ENCODE measurements at places on chromosomes 7 and 10.
A peak's percentile ranks its signal among the peaks of the same experiment; 100 is the strongest.

DNA sequence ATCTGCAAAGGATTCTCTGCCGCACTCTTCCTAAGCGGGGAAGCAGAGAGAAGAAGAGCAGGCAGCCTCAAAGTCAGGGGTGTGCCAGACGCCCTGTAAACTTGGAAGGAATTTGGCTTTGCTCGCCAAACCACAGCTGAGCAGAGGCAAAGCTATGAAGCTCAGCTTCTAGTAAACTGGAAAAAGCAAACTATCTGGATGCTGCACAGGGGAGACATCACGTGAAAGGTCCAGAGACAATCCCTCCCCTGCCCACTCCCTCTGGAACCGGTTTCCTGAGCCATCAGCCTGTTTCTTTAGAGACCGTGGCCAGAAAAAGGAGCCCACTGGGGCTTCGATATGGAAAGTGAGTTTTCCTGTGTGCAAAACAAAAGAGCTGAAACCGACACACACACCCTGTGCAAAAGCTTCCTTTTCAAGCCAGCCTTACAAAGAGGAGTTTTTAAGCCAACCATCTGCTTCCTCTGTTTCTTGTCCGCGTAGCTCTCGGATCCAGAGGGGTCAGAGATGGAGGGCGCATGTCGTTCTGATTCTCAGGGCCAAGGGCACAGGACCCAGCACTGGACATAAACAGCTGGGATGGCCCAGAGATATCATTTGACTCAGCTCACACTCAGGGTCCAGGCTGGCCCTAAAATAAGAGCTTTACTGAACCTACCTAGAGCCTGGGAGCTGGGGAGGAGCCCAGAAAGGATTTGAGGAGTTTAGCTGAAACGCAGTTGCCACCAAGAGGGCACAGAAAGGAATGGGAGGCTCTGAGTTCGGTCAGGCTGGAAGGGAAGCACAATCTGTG, 58.2 kb upstream of the DNAAF5 start:
- ATAC-seq: no peak

DNA sequence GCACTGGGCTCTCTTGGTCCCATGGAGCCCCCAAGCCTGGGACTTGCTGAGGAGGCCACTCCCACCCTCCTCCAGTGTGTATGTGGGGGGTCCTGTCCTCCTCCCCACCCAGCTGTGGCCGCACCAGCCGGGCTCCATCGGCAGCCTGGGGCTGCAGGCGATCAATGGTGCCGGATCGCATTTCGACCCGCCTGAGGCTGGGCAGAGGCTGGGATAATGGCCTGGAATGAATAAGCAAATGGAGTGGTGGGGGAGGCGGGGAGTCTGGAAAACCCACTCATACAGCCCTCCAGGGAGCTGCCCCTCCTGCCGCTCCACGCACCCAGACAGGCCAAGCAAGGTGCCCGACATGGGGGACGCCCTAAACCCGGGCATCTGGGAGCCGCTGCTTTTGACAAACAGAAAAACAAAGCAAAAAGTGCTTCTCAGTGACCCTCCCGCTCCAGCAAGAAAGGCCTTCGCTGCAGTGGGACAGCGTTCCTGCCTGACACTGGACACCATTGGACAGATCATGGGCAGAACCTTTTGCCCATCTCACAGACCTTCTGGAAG, 160.5 kb downstream of the NRF1 start:
- ATAC-seq: no peak

DNA sequence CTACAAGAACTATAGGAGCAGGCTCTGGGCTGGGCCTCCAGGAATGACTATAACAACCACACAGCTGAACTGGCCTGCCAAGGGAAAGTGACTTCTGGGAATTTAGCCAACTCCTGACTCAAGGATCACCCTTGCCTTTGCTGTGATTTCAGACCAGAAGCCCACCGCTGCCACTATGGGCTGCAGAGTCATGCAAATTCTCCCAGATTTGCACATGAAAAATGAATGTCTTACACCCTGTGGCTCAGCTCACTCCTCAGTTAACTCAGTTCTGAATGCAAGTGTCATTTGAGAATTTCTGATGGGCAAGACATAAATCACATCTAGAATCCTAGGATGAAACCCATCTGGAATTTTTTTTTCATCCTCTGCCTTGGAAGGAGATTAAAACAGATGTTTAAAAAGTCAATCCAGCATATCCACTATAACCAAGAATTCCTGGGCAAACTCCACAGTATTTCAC, 186.5 kb upstream of the BET1 start:
- ATAC-seq: no peak

DNA sequence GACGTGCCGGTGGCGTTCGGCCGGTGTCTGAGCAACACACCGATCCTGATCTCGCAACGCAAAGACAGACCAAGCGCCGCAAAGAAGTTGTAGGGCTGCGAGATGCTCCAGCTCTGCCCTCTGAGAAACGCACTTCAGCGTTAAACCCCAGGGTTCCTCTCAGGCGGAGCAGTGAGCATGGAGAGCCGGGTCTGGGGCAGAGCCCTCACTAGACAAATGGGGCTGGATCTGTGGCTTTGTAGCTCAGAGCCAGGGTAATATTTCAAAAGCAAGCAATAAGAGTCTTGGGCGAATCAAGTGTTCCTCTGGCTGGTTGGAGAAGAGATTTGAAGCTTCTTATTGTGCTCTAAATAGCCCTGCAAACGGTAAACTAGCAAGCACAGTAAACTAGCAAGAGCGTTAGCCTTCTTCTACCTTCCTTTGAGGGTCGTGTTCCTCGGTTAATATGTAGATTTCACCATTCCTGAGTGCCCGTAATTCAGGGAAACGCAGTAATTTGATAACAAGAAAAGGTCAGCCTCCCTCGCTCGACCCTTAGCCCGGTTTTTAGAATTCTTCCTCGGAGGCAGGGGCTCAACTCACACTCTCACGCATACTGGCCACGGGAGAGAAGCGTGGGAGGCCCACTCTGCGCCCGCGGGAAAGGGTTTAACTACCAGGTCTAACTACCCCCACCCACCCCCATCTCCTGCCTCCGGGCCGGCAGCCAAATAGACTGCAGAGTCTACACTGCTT, 6.7 kb downstream of the SKAP2 start:
- peak; percentile 7 for ATAC-seq

- no peak for ATAC-seq
These were observed 63.1 kb downstream of the TNS3 start for GRCh38 chr7:47518827-47519226.

GRCh38 chr10:26412932-26413331, 25.2 kb upstream of the APBB1IP start:
- no peak for ATAC-seq

DNA sequence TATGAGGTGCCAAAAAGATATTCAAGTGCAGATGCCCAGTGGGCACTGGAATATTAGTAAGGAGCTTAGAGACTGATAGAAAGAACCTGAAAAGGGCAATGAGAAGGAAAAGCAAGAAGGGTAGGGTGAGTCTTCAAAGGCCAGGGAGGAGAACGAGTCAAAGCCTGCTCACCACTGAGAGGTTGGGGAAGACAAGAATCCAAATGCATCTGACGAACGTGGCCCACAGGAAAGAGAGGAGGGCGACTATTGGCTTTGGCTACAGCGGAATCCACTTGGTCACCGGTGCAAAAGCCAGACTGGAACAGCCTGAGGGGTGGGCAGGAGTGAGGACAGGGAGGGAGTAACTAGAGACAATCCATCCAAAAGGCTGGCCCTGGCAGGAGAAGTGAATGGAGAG, 216.7 kb upstream of the KLF14 start:
- ATAC-seq: no peak

DNA sequence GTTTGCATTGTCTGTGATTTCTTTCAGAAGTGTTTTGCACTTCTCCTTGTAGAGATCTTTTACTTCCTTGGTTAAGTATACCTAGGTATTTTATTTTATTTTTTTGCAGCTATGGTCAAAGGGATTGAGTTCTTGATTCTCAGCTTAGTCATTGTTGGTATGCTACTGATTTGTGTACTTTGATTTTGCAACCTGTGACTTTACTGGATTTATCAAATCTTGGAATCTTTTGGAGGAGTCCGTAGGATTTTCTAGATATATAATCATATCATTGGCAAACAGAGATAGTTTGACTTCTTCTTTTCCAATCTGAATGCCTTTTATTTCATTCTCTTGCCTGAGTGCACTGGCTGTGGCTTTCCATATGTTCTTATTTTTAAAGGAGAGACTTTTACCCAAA, 41.9 kb downstream of the CCSER2 start:
- ATAC-seq: no peak

DNA sequence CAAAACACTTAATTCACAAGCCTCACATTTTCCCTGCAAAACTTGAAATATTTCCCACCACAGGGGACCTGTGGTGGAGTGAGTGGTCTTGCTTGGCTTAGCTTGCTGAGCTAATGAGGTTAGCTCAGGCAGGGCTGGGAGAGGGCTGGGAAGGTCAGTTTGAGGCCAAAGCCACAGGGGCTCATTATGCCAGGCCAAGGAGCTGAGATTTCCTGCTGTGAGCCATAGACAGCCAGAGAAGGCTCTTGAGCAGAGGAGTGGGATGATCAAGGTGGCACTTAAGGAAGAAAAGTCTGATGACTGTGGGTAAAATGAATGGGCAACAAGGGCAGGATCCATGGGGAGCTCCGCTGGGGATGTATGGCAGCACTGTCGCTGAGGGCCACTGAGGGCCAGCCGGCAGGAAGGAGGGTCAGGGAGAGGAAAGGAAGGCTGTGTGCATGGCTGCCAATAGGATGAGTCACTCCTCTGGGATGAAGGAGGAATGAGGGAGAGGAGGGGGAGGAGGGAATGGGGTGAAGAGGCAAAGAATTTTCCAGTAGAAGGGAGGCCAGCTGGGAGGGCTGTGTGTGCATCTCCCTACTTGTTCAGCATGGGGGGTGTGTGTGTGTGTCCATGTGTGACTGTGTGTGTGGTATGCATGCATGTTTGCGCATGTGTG, 18.7 kb upstream of the ZNF488 start:
- ATAC-seq: no peak

DNA sequence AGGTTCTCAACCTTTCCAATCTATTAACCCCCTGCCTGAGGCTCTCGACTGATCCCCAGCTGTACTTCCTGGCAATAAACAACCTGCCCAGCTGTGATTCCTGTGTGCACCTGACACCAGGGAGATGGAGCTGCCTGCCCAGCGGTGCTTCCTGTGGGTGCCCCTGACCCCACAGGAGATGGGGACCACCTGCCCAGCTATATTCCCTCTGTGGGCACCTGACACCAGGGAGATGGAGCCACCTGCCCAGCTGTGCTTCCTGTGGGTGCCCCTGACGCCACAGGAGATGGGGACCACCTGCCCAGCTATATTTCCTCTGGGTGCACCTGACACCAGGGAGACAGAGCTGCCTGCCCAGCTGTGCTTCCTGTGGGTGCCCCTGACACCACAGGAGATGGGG, 184.0 kb downstream of the DIP2C start:
- no peak for ATAC-seq

- no peak for ATAC-seq
These were observed 67.4 kb downstream of the PLXNA4 start for GRCh38 chr7:132508724-132509353.

- no peak for ATAC-seq
These were observed 14.0 kb upstream of the PKD1L1 start for GRCh38 chr7:47962262-47962661.

DNA sequence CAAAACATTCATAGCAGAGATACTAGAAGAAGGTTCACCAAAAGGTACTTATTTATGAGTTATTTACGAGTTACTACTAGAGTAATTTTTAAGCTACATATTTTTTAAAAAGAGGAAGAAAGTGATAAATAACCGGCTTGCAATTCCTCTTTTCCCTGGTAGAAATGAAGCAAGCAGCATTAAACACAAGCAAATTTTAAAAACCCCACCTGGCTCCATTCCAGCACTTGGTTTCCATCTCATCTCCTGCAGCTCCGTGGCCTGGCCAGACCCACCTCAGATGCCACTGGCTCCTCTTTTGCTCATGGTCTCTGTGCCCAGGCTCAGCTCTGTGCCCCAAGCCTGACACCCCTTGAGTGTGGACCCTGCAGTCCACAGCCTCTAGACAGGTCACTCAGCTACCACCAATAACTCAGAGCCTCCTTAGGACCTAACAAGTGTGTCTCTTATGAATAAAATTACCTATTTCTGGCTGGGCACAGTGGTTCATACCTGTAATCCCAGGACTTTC, 479.5 kb downstream of the TNS3 start:
- ATAC-seq: no peak

DNA sequence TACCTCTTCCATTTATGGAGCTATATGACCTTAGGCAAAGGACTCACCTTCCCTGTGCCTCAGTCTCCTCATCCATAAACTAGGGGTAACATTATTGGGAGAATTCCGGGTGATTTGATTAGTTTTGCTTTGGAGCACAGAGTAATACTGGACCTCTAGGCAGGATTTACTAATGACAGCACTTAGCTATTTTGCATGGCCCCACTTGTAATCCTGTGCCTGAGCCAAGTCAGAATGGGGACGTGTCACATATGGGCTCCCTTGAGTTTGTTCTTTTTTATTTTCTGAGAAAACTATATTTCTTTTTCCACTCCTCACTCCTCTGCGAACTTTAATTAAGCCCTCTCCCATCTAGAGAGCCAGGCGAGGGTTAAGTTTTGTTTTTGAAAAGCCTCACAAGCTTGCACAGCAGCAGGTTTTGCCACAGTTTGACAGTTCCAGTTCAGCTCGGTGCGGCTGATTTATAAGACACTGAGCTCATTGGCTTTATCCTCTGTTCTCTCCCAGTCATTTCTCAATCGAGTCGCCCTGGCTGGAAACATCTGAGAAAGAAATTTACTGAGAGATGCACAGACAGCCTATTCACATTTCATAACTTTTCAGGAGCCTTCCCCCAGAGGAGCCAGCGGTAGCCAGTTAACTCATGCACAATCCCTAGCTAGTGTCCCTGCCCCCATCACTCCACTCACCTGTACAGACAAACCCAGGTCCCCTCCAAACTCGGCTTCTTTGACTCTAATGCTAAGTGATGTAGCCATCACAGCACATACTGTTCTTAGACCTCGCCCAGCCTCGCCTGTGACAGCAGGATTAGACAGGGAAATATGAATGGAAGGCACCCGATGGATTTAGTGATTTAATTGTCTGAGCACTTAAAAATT, 441.9 kb upstream of the NPVF start:
- no peak for ATAC-seq

- ATAC-seq: no peak
These were observed 72.7 kb downstream of the TMEM130 start for GRCh38 chr7:98797150-98797549.

DNA sequence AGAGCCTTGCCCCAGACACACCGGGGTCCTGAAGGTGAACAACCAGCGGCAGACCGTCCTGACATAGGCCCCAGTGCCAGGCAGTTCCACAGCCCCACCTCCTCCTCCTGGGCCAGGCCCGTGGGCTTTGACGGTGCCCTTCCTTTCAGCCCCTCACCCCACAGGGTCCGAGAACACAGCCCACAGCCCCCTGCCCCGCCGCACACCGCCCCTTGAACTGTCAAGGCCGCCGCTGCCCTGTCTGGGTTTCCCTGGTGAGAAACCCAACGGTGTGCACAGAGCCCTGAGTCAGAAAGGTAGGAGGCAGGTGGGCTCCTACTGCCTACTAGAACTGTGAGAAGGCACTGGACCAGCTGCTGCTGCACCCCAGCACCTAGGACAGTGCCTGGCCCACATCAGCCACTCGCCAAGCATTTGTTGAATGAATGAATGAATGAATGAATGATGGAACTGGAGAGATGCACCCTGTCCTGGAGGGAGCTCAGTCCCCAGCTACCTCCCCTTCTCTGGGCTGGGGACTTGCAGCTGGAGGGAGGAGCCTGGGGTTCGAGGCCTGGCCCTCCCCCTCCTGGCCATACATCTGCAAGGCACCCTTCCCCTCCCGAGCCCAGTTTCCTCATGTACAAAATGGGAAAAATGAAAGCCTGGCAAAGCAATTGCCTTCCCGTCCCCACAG, 117.9 kb downstream of the SLIT1 start:
- ATAC-seq: no peak

All from activated CD4-positive, CD25-positive, alpha-beta regulatory T cell treated with anti-CD3 and anti-CD28 coated beads, Interleukin-2, amount 50 U/mL, for 24 hours (primary cell).